ENCODE measurements at places on chromosomes 13 and 19.

DNA sequence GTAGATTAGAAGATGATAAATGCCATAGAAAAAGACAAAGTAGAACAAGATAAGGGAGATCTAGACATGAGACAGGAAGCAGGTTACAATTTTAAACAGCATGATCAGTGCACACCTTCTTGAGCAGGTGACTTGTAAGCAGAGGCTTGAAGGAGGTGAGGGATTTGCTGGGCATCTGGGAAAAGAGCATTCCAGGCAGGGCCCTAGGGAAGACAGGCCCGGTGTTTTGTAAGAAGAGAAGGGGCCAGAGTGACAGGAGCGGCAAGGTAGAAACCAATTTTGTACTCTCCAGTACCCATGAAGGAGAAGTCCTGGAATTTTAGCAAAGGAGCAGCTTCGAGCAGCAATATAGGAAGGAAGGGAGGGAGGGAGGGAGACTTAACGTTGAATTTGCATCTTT is 296.5 kb downstream of the MZT1 start:
- no peak for DNase-seq

- DNase-seq = no peak
Observed at GRCh38 chr19:47421844-47422395, 2.6 kb upstream of the MEIS3 start.

DNA sequence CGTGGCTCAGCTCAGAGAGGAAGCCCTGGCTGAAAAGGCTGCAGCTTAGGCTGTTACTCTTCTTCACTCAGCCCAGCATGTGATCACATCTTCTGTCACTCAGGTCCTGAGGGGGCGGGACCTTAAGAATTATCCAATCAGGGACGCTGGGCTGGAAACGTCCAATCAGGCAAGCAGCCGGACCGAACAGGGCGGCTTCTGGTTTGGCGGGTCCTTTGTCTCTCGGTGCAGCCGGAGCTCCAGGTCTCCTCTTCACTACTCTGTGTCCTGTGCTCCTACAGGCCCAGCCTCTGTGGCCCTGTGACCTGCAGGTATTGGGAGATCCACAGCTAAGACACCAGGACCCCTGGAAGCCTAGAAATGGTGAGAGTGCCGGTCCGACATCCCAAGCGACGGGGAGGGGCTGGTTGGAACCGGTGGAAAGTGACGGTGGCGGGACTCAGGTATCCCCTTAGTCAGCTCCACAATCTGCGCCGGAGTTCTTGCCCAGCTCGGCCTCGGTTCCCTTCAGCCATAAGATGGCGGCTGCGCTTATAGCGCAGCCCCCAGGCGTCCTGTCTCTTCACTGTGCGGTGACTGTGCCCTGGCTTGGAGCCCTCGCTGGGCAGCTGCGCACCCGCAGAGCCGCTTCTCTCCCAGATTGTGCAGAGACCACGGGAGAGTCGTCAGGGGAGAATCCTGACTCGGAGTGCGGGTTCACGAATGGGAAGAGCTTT is at the start of gene ZNF93:
TSS of gene ZNF93 (plus strand) at position 218 of the 716 bp plus-strand sequence. CDS start at position 361, 143 bp downstream.
- peak; percentile 94 for DNase-seq

DNA sequence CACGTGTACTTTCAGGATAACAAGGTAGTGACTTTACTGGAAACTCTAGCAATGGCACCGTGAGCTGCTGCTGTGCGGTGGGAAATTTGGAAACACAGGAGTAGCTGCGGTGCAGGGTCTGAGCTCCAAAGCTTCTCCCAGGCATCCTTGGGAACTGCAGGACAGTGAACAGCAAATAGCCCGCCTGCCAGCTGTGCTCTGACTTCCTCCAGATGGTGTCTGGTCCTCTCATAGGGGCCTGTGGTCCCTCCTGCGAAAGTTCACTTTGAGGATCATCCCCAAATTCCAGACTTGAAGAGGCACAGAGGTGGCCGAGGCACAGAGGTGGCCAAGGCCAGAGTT is 287.3 kb upstream of the MAB21L1 start:
- DNase-seq = no peak

- no peak for DNase-seq
Observed at GRCh38 chr19:44846455-44847143, 502 bp downstream of the NECTIN2 start.
